ENCODE measurements at places on chromosomes 12 and 14.

DNA sequence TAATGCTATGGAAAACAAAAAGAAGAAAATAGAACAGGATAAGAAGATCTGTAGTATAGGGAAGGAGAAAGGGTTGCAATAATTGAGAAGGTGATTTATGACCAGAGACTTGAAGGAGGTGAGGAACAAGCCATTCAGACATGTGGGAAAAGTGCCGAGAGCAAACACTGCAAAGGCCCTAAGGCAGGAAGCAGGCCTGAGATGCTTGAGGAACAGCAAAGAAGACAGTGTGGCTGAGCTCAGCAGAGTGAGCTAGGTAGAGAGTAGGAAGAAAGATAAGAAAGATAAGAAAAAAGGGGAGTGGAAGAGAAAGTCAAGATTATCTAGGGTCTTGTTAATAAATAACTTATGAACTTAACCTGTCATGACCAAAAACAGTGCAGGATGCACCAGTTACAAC is 671.8 kb downstream of the RPS29 start:
- DNase-seq = no peak

DNA sequence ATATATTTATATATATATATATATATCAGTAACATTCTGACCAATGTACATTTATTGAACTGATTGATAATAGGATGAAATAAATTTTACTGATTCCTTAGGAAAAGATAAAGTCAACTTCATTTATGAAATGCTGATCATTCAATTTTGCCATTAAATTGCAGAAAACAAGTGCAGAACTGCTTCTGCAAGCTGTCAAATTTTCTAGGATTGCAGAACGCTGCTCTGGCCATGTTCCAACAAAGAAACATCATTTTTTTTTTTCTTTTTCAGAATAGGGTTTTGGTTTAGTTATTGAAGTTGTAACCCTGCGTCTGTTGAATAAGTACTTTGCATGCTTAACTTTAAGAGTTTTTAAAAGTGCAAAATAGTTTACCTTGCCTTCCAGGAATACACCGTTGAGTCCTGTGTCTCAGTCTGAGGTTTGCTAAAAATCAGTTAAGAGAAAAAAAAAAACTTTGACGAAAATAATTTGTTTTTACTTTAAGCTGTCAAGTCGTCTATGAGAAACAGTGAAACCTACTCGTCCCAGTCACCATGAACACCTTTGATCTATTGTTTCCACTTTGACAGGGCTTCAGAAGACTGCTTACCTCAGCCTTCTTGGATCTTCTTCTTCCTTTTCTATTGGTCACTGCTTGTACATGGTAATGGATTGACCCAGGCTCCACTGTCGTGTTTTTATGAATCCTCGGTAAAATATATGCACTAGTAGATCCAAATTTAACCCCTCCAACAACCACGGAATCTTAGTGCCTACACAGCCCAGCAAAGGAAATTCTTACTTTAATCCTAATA is at the start of gene KERA:
TSS of gene KERA (minus strand) at position 657 of the 798 bp plus-strand sequence. CDS start 1,743 bp downstream, outside the sequence.
- DNase-seq = no peak

- no peak for DNase-seq
Measured at GRCh38 chr14:90774316-90774715, 41.9 kb downstream of the TTC7B start.

DNA sequence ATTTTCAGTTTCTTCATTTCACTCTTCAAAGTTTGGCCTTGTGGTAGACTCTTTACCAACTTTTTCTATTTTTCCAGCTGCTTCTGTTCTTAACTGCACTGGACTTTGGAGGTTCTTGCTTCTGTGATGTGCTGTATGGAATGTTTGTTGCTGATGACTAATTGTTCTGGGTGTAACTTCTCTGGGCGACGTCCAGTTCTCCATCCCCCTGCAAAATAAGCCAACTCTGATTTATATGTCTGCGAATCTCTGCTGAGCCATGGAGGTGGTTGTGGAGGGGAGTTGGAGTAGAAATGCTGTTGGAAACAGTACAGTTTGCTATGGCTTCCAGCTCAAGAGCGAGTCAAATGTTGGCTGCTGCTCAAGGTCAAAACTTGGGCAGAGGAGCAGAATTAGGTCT is 113.9 kb upstream of the DYRK2 start:
- no peak for DNase-seq

GRCh38 chr14:87979689-87980088 is 13.3 kb downstream of the GALC start:
- DNase-seq = no peak

DNA sequence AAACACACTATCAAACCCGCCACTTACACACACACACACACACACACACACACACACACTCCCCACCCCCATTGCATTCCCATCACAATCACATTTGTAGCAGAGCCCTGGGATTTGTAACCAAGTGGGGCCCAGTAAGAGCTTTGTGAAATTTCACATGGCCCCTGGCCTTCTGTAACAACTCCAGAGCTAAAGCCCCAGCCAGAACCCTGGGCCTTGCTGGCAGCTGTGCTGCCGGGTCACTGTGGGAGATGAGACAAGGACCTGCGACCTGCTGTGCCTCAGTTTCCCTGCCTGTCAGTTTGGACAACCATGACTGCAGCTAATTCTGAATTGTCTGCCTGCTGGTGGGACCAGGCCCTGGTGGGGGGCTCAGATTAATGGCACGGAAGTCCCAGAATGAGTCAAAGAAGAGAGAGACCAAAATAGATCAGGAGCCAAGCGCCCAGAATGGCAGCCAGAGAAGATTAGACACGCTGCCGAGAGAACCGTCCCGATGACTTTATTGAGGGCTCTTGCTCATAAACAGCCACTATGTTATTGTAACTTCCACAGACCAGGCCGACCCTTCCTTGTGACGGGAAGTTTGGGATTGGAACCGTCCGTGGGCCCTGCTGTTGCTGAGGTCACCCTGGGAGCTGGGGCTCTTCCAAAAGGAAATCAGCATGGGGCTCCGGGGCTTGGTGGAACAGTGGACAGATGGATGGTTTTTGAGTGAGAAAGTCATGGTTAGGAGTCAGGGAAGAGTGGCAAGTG is 123.1 kb downstream of the ZFP36L1 start:
- DNase-seq = no peak

- no peak for DNase-seq
Measured at GRCh38 chr12:78455991-78456390, 408.6 kb upstream of the SYT1 start.

DNA sequence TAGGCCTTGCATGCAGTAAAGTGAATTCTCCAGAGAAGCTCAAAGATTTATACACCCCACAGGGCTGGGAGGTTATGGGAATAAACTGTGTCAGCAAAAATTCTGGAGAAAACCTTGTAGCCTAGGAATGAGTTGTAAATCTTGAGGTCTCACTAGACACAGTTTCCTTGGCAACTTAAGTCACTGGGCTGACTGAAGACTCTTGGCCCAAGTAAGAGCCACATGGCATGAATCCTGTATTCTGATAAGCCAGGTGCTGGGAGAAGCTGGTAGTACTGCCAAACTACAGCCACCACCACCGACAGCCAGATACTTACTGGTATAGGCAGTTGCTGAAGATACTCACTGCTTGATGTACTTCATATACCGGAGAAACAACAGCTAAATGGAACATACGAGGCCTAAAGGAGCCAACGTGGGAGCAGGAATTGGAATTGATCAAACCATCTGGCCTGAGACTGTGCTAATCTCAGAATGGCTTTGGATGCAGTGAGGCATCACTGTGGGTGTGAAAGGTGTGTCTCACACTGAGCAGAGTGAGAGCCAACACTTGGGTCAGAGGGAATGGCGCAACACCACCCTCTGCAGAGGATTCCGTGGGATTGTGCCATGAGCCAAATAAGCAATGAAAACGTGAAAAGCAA is 102.8 kb upstream of the TMCC3 start:
- DNase-seq = no peak

GRCh38 chr12:128818065-128819022 is 5.4 kb downstream of the SLC15A4 start:
- no peak for DNase-seq

- DNase-seq = no peak
Measured at GRCh38 chr14:56159066-56159465, 40.9 kb downstream of the PELI2 start.

GRCh38 chr12:2390133-2390532 is 337.3 kb downstream of the CACNA1C start:
- DNase-seq = no peak

- no peak for DNase-seq
Measured at GRCh38 chr12:1256991-1257390, 266.0 kb downstream of the ERC1 start.

- no peak for DNase-seq
Measured at GRCh38 chr12:53828598-53828997, 76.8 kb upstream of the CISTR start.

- DNase-seq = no peak
Measured at GRCh38 chr12:124758266-124759220, 105.1 kb downstream of the SCARB1 start.

DNA sequence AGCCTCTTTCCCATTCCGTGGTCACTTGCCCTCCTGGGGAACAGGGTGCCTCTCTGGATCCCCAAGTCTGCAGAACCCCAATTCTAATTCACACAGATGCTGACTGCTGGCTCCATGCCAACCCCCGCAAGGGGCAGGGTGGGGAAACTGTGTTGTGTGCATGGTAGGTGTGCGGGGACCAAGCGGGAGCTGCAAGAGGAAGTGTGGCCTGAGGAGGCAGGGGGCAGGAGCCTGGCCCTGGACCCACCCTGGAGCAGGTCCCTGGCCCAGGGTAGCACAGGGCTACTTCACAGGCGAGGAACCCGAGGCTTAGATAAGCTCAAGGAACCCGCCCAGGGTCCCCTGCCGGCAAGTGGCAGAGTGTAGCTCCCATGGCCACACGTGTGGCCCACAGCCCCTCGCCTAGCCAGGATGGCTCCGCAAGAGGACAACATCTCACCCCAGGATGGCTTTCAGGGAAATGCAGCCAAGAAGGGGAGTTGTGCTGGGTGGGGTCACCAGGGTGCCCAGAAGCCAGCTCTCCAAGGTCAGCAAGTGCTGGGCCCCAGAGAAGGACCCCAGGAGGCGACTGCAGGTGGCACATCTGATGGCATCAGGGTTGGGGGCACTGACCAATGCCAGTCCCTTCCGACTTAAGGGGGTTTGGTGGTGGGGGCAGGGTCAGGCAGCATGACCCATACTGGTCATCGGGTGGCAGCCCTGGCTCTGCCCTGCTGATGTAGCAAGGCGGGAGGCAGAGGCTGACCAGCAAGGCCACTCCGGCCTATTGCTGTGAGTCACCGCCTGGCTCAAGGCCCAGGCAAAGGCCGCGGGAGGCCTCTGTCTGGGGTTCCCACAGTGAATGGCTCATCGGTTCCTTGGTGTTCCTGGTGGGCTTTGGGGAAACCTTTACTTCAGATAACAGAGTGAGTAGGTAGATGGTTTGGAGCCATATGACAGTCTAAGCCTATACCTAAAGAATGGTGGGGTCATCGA is 37.3 kb upstream of the EML1 start:
- DNase-seq = no peak

DNA sequence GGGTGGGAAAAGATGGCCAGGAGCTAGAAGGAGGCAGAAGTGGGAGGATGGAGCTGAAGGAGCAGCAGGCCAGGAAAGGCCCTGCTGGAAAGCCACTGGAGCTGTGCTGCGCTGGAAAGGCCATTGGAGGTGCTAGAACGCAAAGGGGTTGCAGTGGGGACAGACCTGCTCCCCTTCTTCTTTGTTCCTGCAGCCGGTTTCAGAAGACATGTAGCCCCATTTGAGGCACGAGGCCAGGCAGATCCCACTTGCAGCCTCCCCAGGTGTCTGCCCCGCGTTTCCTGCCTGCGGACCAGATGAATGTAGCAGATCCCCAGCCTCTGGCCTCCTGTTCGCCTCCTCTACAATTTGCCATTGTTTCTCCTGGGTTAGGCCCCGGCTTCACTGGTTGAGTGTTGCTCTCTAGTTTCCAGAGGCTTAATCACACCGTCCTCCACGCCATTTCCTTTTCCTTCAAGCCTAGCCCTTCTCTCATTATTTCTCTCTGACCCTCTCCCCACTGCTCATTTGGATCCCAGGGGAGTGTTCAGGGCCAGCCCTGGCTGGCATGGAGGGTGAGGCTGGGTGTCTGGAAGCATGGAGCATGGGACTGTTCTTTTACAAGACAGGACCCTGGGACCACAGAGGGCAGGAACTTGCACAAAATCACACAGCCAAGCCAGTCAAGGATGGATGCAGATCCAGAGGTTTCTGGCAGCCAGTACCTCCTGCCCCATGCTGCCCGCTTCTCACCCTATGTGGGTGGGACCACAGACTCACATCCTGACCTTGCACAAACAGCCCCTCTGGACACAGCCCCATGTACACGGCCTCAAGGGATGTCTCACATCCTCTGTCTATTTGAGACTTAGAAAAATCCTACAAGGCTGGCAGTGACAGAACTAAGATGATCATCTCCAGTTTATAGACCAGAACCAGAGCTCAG is 2.3 kb upstream of the GPR162 start:
- no peak for DNase-seq

DNA sequence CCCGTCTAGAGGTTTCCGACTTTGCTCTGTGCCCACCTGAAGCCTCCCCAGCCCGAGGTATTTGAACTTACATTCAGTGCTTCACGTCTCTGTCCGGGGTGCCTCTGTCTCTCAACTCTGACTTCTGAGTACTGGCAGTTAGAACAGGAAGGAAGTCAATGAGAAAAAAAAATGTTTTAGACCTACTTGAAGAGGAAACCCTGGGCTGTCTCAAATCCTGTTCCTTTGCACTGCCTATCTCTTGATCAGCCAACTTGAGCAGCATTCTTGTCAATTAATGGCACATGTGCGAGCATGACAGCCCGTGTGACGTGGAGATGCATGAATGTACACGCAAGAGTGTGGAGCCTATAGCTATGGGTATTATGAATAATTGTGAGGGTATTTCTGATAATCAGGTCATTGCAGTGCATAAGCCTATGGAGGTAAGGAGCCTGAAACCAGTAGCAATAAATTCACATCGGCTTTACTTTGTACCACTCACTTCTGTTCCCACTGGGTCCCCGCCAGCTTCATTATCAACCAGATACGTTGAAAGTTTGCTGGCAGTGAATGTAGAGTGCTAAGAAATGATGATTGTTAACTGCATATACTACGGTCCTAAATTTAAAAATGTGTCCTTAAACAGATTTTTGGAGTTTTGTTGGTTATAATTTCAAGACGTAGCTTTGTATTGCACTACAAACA is at the start of gene ARHGDIB:
TSS of gene ARHGDIB (minus strand) at position 136 of the 687 bp plus-strand sequence. CDS start 10,889 bp downstream, outside the sequence.
- peak; percentile 86 for DNase-seq

DNA sequence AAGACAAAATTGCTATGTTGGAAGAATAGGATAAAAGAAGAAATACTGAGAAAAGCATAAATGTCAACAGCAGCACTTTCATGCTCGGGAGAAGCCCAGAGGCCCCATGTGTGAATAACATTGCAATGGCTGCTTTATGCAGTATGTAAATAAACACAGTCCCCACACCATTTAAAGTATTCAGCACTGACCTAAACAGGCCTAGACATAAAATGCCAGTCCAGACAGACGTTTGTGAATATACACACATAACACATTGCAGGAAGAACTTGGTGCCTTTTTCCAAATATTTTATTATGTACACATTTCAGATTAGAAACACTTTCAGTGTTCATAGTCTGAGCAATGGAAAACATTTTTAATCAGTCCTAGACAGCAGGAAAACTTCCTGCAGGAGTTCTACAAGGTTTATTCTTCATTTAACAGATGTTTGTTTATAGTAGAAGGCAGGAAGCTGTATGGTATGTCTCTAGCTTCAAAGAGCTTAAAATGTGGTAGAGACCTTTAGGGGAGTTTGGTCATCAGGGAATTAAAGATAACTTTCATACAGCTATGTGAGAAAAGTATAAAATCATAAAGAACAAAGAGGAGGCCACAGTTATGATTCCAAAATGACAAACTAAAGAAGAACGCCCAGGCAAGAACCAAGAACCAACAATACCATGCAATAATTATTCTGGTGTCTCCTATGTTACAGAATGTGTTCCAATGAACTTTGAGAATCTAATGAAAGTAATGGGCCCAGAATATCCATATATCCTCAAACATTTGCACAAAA is 30.6 kb upstream of the SLC38A2 start:
- DNase-seq = no peak

- DNase-seq = peak; percentile 86
Measured at GRCh38 chr12:131061041-131061806, 107.5 kb downstream of the ADGRD1 start.

Data from suppressor macrophage (primary cell).